ENCODE measurements at places on chromosomes 7 and 10.

GRCh38 chr10:8617792-8618191 lies 563.3 kb downstream of the GATA3 start:
- no peak for DNase-seq

DNA sequence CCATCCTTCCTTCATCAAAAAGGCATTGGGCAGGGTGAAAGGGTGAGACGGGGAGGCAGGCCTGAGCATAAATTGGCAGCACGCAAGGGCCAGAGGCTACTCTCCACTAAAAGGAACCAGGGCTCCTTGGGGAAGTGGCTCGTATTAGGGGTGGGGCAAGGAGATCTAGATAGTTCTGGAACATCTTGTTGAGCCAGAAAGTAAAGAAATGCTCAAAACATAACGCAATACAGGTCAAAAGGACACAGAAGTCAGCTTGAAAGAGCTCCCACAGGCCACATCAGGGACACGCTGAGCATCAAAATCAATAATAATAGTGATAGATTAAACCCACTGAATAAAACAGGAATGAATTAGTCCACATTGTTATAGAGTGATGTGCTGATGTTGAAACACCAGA lies 203.1 kb downstream of the ELMO1 start:
- DNase-seq = no peak

DNA sequence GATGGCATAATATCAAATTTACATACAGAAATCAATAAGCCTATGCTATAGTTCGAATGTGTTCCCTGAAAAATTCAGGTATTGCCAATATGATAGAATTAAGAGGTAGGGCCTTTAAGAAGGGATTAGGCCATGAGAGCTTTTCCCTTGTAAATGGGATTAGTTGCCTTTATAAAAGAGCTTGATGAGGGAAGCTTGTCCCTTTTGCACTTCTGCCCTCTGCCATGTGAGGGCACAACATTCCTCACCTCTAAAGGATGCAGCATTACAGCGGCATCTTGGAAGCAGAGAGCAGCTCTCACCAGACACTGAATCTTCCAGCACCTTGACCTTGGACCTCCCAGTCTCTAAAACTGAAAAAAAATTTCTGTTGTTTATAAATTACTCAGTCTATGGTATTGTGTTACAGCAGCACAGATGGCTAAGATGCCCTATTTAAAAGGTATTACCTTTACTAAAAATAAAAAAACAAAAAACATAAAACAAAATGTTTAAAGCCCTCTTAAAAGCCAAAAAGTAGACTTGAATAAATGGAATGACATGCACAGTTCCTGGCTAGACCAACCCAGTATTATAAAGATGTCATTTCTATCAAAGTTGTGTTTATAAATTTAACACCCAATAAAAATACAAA lies 909.6 kb downstream of the REEP3 start:
- no peak for DNase-seq

DNA sequence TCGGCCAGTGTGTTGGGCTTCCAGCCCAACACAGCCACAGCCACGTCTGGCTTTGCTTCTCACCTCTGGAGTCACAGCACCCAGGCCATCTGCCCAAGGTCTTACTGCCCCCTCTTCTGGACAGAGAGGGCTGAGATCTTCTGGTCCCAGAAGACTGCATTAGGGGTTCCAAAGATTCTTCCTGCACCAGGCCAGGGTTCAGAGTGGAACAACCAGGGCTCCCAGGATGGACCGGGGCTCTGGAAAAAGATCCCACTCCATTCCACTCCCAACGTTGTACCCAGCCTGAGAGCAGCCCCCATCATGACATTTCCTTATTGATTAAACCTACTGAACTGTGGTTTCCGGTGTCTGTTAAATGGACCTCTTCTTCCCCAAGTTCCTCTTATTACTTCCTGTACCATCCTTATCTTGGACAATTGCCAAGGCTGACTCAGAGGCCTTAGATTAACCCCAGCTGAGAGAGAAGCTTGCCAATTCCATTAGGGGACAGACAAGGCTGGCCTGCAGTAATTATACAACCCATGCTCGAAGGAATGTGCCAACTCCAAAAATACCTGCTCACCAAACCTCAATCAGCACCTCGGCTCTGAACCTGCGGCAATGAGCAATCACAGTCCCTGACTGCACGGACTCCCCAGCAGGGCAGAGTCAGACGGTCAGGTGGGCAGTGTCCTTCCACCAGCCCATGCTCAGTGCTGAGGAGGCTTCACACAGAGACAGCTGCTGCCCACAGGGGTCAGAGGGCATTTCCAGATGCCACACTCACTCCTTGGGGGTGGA lies 47.9 kb upstream of the NPFFR1 start:
- DNase-seq = no peak

GRCh38 chr7:78326876-78327275 lies 528.3 kb downstream of the PHTF2 start:
- DNase-seq = no peak

DNA sequence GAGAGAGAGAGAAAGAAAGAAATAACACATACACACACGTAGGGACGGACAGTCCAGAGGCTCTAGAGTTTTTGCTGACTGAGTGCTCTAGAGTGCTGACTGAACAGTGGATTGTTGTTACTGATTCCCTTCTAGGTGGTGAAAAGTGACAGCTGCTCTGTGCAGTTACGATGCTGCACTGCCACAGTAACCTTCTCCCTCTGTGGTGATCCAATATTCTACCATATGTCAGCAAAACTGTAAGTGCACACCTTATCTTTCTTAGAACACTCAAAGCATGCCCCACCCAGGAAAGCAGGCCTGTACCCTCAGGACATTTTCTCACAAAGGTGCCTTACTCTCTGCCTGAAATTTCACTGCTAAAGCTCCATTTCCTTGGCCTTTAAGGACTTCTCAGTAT lies 1023.5 kb downstream of the TYW1 start:
- DNase-seq = no peak

DNA sequence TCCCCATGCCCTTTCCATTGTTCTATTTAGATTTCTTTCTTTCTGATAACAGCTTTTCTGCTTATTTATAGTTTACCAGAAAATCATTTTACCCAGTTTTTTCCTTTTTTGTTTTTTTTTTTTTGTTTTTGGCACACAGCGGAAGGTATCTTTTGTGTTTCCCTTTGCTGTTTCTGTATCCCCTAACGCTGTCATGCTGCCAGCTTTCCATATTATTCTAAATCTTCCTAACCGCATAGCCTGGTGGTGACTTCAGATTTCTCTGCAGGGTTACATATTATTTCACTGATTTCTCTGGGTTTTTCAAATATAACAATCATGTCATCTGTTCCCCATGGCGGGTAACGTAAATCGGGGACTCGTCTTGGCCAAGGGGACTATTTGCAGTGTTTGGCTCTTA lies 4.0 kb upstream of the SLC29A4 start:
- DNase-seq = no peak

GRCh38 chr7:7517754-7518153 lies 17.9 kb downstream of the COL28A1 start:
- no peak for DNase-seq

- DNase-seq = no peak
These were observed 171.3 kb downstream of the PRKCQ start for GRCh38 chr10:6408799-6409198.

GRCh38 chr7:130959743-130960207 lies 225.8 kb upstream of the KLF14 start:
- no peak for DNase-seq

GRCh38 chr7:95375591-95376257 lies 20.5 kb downstream of the PON3 start:
- DNase-seq = no peak

GRCh38 chr10:25046641-25047040 lies 30.2 kb downstream of the THNSL1 start:
- DNase-seq = no peak

DNA sequence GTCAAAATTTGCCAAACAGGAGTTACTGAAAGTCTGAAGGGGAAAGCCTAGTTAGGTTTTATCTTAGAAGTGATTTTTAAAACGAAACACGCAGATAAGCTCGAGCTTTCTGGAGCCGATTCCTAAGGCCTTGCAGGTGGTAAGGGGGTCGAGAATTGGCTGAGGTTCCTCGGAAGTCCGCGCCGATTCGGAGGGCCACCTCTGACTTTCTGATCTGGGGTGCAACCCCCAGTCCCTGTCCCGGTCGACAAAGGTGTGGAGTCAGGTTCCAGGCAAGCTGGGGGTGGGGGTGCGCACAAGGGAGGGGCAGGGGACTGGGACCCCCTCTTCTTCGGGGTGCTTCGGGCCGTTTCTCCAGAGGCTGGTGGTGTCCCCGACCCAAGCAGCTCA lies 701 bp upstream of the CUL1 start:
- DNase-seq = no peak

DNA sequence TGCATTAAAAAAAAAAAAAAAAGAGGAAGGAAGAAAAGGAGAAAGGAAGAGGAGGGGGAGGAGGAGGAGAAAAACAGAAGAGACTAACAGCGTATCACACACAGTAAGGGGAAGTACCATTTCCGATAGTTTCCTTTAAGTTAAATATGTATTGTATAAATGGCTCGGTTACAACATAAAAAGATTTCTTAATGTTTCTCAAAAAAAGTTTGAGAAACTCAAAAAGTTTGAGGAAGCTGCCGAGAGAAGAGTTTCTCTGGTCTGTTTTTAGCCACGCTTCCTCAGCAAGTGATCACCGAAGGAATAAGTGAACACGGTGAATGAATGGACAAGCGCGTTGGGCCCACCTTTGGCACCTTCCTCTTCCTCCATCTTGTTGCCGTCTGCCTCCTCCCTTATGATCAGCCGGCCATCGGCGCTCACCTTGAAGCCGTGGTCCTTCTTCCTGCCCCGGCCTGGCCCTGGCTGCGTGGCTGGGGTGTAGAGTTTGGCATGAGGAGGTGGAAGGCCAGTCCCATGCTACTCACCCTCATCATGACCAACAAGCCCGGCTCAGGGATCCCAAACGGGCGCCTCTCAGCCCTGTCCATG lies 31.3 kb upstream of the FRAT2 start:
- DNase-seq = no peak

GRCh38 chr7:10507032-10507431 lies 466.6 kb upstream of the PHF14 start:
- DNase-seq = no peak
